Activated CD4-positive, alpha-beta memory T cell treated with anti-CD3 and anti-CD28 coated beads for 36 hours (primary cell): ENCODE measurements at places on chromosomes 7 and 10. TPM values are rescaled to one million over a fixed set of nuclear protein-coding genes. Genes with fewer than 3 reads are reported as not detected.

DNA sequence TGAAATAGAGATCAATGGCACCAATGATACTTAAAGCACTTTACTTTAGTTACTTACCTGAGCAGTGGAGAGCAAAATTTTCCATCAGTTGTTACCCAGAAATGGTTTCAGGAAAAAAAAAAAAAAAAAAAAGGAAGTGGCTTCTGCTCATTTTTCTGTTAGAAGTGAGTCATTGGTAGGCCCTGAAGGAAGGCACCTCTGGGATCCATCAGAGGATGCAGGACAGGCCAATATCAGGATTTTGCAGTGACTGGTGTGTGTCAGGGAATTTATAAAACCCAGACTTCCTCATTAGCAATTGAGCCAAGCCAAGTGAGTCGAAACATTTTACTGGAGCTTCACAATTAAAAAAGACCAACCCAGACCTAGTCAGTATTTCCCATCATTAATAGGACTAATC lies 2.3 kb upstream of the SMIM30 start:
- H3K27ac ChIP-seq, result no peak overlapping the region
- H3K27me3 ChIP-seq, result peaks cover 8% of the 10 kb centered on the region
- H3K4me1 ChIP-seq, result peaks cover 42% of the 10 kb centered on the region
- H3K4me3 ChIP-seq, result no peak overlapping the region
- no peak for DNase-seq

GRCh38 chr7:87398446-87398845 lies 53.0 kb downstream of the CROT start:
- H3K27me3 ChIP-seq, result no peaks in the 10 kb centered on the region
- H3K36me3 ChIP-seq, result peaks cover 3% of the 10 kb centered on the region
- H3K4me3 ChIP-seq, result no peak overlapping the region
- H3K27ac ChIP-seq, result no peak overlapping the region
- H3K4me1 ChIP-seq, result no peaks in the 10 kb centered on the region

DNA sequence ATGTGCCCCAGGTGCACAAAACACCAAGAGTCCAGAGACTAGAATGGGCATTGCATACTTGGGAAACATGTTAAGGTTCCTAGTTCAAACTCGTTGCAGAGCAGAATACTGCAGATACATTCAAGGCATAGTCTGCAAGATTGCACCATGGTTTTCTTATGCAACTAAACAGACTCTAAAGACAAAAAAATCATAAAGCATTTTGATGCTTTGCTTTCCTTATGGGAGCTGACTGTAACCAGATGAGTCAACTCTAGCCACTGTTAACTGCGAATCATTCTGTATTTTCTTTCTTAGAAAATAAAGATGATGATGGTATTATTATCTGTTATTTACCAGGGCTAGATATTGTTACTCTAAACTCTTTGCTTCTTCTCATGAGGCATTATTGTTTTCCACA lies 19.7 kb downstream of the TRUB1 start:
- no peaks in the 10 kb centered on the region for H3K27me3 ChIP-seq
- peaks cover 28% of the 10 kb centered on the region for H3K36me3 ChIP-seq
- H3K4me1 ChIP-seq, result peaks cover 31% of the 10 kb centered on the region
- no peak overlapping the region for H3K27ac ChIP-seq
- no peak overlapping the region for H3K4me3 ChIP-seq

GRCh38 chr7:2037808-2038522 lies 194.8 kb downstream of the MAD1L1 start:
- peak; percentile 21 for DNase-seq
- H3K4me1 ChIP-seq, result peaks cover 29% of the 10 kb centered on the region
- no peaks in the 10 kb centered on the region for H3K27me3 ChIP-seq
- H3K36me3 ChIP-seq, result peaks cover 3% of the 10 kb centered on the region
- peak overlapping the region; percentile 68 for H3K4me3 ChIP-seq

GRCh38 chr10:67603701-67604100 lies 92.3 kb downstream of the CTNNA3 start:
- H3K27ac ChIP-seq, result no peak overlapping the region
- peaks cover 6% of the 10 kb centered on the region for H3K27me3 ChIP-seq
- H3K4me3 ChIP-seq, result no peak overlapping the region
- DNase-seq, result no peak
- H3K36me3 ChIP-seq, result no peaks in the 10 kb centered on the region
- H3K4me1 ChIP-seq, result peaks cover 13% of the 10 kb centered on the region

- no peaks in the 10 kb centered on the region for H3K27me3 ChIP-seq
- no peak overlapping the region for H3K27ac ChIP-seq
- H3K4me1 ChIP-seq, result peaks cover 4% of the 10 kb centered on the region
- no peaks in the 10 kb centered on the region for H3K36me3 ChIP-seq
Measured at GRCh38 chr10:61830072-61830845, 71.2 kb upstream of the ARID5B start.

DNA sequence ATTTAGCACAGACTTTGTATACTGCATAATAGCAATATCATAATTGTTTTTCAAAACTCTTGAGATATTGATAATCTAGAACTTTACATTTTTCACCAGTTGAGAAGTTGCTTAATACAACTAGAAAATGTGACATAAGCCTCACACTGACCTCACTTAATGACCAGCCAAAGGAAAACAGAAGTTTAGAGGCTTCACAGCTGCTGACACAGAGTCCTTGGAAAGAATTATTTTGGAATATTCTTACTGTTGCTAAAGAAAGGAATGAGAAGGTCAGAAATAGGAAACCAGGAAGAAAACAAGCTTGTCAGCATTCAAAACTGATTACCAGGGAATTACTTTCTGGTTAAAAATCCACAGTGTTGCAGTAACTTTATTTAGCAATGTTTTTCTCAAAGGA lies 35.5 kb upstream of the WASL start:
- no peak overlapping the region for H3K27ac ChIP-seq
- no peaks in the 10 kb centered on the region for H3K4me1 ChIP-seq
- no peak for DNase-seq
- peaks cover 4% of the 10 kb centered on the region for H3K27me3 ChIP-seq
- H3K4me3 ChIP-seq, result no peak overlapping the region

DNA sequence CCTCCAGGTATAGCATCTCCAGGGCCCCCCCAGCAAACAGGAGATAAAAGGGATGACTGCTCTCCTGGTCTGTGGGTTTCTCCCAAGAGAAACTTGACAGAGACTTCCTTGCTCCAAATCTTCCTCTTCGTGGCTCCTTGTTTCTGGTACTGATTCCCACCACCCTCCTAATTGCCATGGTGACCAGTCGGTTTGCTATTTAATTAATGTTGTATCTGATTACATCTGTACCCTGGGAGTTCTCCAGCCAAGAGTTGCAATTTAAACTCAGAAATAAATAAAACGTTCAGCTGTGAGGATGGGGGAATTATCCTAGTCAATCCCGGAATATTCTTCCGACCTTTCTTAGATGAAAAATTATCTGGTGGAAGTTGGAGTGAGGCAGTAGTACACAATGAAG lies 264.7 kb downstream of the PAXIP1 start:
- H3K4me3 ChIP-seq, result no peak overlapping the region
- H3K27ac ChIP-seq, result no peak overlapping the region
- H3K4me1 ChIP-seq, result no peaks in the 10 kb centered on the region
- peaks cover 3% of the 10 kb centered on the region for H3K27me3 ChIP-seq
- no peak for DNase-seq
- no peaks in the 10 kb centered on the region for H3K36me3 ChIP-seq

- H3K4me3 ChIP-seq, result no peak overlapping the region
- H3K36me3 ChIP-seq, result peaks cover 14% of the 10 kb centered on the region
- H3K27ac ChIP-seq, result no peak overlapping the region
- no peaks in the 10 kb centered on the region for H3K27me3 ChIP-seq
- peaks cover 32% of the 10 kb centered on the region for H3K4me1 ChIP-seq
Measured at GRCh38 chr10:29649561-29650551, 15.1 kb upstream of the SVIL start.

- no peaks in the 10 kb centered on the region for H3K27me3 ChIP-seq
- peak; percentile 49 for DNase-seq
- H3K4me3 ChIP-seq, result peak overlapping the region; percentile 25
- H3K4me1 ChIP-seq, result peaks cover 67% of the 10 kb centered on the region
- peak overlapping the region; percentile 82 for H3K27ac ChIP-seq
Measured at GRCh38 chr10:3775696-3776551, 9.1 kb downstream of the KLF6 start.

GRCh38 chr7:131533566-131534561 lies 22.6 kb downstream of the PODXL start:
- no peaks in the 10 kb centered on the region for H3K36me3 ChIP-seq
- no peaks in the 10 kb centered on the region for H3K4me1 ChIP-seq
- DNase-seq, result no peak
- H3K27ac ChIP-seq, result no peak overlapping the region
- peaks cover 1% of the 10 kb centered on the region for H3K27me3 ChIP-seq

- peaks cover 6% of the 10 kb centered on the region for H3K4me1 ChIP-seq
- H3K4me3 ChIP-seq, result no peak overlapping the region
- peaks cover 5% of the 10 kb centered on the region for H3K27me3 ChIP-seq
Measured at GRCh38 chr7:121180436-121181063, 148.2 kb upstream of the WNT16 start.

GRCh38 chr7:130794619-130794922 lies 60.6 kb upstream of the KLF14 start:
- H3K4me1 ChIP-seq, result no peaks in the 10 kb centered on the region
- no peak for DNase-seq
- H3K27ac ChIP-seq, result no peak overlapping the region
- H3K36me3 ChIP-seq, result no peaks in the 10 kb centered on the region

GRCh38 chr10:79938728-79939406 lies 10.0 kb downstream of the SFTPD start:
- no peak overlapping the region for H3K4me3 ChIP-seq
- no peak overlapping the region for H3K27ac ChIP-seq
- no peaks in the 10 kb centered on the region for H3K36me3 ChIP-seq
- DNase-seq, result no peak

DNA sequence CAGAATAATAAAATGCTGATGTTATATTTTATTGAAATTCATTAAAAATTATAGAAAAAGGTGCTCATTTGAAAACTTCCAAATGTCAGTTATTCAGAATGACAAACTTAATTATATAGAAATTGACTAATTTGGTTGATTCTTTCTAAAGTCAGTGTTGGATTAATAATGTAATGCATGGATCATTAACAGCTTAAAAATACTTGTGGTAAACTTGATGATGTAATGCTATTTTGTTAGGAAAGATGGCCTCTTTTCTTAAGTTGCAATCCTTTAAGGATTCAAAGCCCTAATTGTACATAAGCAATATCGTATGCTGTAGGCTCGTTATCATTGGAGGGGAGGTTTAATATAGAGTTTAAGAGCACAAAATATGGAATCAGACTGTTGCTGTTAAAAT lies 141.2 kb downstream of the ZEB1 start:
- H3K27ac ChIP-seq, result no peak overlapping the region
- H3K36me3 ChIP-seq, result peaks cover 42% of the 10 kb centered on the region
- peaks cover 5% of the 10 kb centered on the region for H3K4me1 ChIP-seq
- no peak overlapping the region for H3K4me3 ChIP-seq

DNA sequence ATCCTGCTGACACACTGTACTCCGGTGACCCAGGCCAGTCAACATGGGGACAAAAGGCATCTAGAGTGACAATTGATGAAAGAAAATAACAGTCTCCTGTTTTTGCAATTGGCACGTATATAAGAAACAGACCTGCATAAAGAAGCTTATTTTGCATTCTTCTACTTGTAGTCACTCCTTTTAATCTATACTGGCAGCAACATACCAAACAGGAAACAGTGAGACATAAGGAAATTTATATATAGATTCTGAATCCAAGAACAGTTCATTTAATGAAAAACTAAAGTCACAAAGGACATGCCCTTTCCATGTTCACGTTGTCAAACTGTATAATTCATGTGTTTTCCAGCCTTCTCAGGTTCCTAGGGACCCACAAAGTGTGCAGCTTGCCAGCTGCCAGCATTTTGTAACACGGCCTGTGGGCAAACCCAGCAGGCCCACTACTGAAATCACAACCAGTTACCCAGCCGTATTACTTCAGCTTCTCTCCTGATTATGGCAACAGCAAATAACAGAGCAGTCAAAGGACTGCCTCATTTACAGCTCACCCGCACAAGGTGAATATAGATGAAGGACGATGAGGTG lies 72.3 kb downstream of the AMPH start:
- no peak for DNase-seq
- H3K27ac ChIP-seq, result no peak overlapping the region
- no peaks in the 10 kb centered on the region for H3K4me1 ChIP-seq
- H3K36me3 ChIP-seq, result no peaks in the 10 kb centered on the region

GRCh38 chr7:36630112-36630650 lies 94.1 kb downstream of the AOAH start:
- H3K4me3 ChIP-seq, result no peak overlapping the region
- no peaks in the 10 kb centered on the region for H3K27me3 ChIP-seq
- H3K4me1 ChIP-seq, result no peaks in the 10 kb centered on the region
- H3K27ac ChIP-seq, result no peak overlapping the region
- H3K36me3 ChIP-seq, result no peaks in the 10 kb centered on the region

- no peak overlapping the region for H3K4me3 ChIP-seq
- no peak for DNase-seq
- H3K27ac ChIP-seq, result no peak overlapping the region
- no peaks in the 10 kb centered on the region for H3K36me3 ChIP-seq
- no peaks in the 10 kb centered on the region for H3K4me1 ChIP-seq
Measured at GRCh38 chr7:54349229-54349628, 192.9 kb upstream of the VSTM2A start.

GRCh38 chr7:133300088-133300487 lies 47.2 kb downstream of the EXOC4 start:
- peaks cover 3% of the 10 kb centered on the region for H3K4me1 ChIP-seq
- no peak for DNase-seq
- peaks cover 5% of the 10 kb centered on the region for H3K36me3 ChIP-seq
- no peak overlapping the region for H3K27ac ChIP-seq

- no peaks in the 10 kb centered on the region for H3K36me3 ChIP-seq
- no peak for DNase-seq
- no peak overlapping the region for H3K4me3 ChIP-seq
- H3K4me1 ChIP-seq, result peaks cover 18% of the 10 kb centered on the region
Measured at GRCh38 chr7:157309988-157310668, 26.7 kb upstream of the DNAJB6 start.

GRCh38 chr10:99279626-99280111 lies 44.0 kb upstream of the HPSE2 start:
- H3K36me3 ChIP-seq, result no peaks in the 10 kb centered on the region
- DNase-seq, result no peak
- peaks cover 15% of the 10 kb centered on the region for H3K27me3 ChIP-seq
- H3K4me1 ChIP-seq, result no peaks in the 10 kb centered on the region
- no peak overlapping the region for H3K4me3 ChIP-seq

- no peaks in the 10 kb centered on the region for H3K36me3 ChIP-seq
- H3K4me3 ChIP-seq, result no peak overlapping the region
- H3K27me3 ChIP-seq, result peaks cover 45% of the 10 kb centered on the region
- H3K4me1 ChIP-seq, result peaks cover 20% of the 10 kb centered on the region
- DNase-seq, result no peak
- no peak overlapping the region for H3K27ac ChIP-seq
Measured at GRCh38 chr10:113003052-113003451, 53.0 kb downstream of the TCF7L2 start.

DNA sequence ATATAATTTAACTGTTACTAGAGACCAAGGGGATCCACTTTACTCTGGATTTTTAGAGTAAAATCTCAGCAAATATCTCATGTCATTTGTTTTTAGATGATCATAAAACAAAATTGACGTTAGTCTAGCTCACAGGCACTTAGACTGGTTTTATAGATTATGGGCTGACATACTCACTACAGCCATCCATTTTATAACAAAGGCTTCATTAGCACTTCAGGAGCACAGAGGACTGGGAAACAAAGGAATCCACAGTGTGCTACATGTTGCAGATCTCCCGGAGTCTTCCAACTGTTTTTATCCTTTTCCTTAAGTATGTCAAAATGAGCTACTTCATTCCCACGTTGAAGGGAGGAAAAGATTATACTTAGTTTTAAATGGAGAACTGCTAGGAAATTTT lies 15.9 kb upstream of the SCRN1 start:
- H3K27me3 ChIP-seq, result peaks cover 13% of the 10 kb centered on the region
- no peaks in the 10 kb centered on the region for H3K36me3 ChIP-seq
- H3K27ac ChIP-seq, result no peak overlapping the region

Gene FEZF1
- total RNA-seq, result not detected

Gene SFTPA2
- not detected for total RNA-seq

Gene NKX2-3
- not detected for total RNA-seq

Gene PCGF6
- 12.4 TPM for total RNA-seq

Gene NEUROD6
- not detected for total RNA-seq

Gene TMEM213
- 0.19 TPM for total RNA-seq

Gene PON3
- total RNA-seq, result not detected

Gene RNF32
- total RNA-seq, result 1.4 TPM

Gene INMT
- not detected for total RNA-seq

Gene CHAT
- not detected for total RNA-seq

Gene BLVRA
- 46.1 TPM for total RNA-seq
